Stimulated activated CD4-positive, alpha-beta T cell treated with anti-CD3 and anti-CD28 coated beads, Interleukin-15, amount 100 ng/mL, for 48 hours (primary cell): ENCODE measurements at places on chromosomes 2 and 18.

DNA sequence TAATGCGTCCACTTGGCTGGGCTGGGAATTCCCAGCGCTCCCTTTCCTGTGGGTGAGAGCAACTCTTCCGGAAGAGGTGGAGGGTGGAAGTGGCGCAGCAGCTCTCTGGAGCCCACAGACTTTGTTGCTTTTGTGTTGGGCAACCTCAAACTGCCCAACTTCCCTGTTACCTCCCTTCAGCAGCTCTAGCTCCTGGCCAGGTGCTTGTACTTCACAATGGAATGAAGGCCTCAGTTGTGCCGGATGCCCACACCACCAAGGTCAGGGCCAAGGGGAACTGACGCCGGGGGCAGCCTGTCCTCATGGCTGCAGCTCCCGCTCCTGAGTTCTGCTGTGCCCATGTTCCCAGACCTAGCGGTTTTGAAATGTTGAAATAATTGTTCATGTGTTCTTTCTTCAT is 322.9 kb downstream of the GALR1 start:
- no peak for DNase-seq

GRCh38 chr2:169782513-169782912 is 16.2 kb upstream of the SSB start:
- no peak for DNase-seq

DNA sequence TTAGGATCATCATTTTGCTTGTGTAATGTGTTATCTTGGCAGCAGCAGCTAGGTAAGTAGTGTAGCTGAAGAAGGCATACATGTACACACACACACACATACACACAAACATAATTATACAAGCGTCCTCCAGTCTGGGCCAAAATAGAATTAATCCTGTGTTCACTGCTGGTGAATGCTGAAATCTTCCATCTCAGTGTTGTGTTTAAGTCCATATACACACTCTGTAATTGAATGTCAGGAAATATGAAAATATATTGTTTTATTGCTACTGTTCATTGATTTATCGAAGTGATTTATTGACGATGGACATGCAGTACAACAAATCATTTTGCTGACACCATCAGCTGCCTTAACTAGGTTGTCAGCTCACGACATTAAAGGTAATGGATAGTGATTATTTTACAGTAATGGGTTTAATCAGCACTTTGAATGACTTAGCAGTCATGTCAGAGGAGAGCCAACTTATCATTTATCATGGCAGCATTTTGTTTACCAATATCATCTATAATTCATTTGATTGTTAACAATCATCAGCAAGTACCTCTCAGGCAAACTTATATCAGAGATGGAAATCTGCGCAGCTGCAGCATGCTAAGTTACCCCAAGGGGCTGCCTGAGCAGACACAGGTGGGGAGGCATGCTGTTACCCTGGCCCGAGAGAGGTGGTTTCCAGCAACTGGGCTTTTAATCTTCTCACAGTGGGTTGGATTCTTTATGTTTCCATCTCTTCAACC is 83.7 kb upstream of the FSHR start:
- no peak for DNase-seq

DNA sequence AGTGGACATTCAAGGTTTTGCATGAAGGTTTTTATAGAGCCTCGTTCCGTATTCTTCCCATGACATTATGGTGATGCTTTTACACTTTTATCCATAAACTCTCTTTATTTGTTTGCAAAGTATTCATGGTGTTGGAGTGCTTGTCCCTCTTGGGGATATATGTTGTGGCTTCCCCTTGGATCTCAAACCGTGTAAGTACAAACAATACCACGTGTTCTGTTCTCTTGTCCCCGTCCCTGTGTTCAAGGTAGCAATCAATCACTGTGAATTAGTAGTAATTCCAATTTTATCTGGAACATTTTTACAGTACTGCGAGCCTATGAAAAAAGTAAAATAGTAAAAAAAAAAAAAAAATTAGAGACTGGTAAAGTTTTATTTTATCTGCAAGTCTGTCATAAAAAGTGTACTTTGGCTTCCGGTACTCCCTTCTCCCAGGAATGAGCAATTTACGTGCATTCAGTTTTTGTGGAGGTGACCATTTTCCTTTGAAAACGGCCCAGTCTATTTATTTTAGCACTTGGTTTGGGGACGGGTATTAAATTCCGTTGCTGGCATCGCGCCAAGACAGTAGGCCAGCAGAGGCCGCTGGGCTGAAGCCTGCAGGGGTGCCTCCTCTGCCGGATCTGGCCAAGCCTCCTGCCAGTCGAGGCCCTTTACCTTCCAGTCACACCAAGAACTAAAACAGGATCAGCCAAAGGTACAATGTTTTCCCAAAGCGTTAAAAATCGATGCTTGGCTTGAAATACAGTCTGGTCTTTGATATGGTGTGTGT is 175.7 kb downstream of the SOCS6 start:
- peak; percentile 9 for DNase-seq

DNA sequence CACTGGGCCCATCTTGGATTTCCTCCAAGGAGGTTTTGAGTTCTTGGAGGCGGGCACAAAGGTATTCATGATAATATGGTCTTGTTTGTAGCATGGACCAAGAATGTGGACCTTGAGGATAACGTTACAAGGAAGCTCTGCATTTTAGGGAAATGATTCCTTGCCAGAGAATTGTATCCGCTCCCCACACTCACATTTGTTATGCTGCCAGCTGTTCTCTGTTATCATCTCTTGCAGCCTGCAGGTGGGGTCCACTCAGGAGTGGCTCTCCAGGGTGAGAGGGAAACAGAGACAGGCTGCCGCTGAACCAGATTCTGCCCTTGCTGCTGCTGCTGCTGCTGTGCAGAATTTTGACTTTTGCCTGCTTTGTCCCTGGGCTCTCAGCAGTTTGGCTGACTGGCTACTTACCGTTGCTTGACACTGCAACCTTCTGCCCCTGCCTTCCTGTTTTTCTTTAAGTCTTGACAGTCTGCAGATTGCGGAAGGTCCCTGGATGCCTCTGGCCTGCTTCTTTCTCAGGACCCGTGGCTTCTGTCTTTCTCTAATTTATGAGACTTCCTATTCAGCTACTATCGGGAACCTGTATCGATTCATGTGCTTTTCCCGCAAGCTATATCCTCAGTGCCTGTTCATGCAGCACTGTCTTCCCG is 122.3 kb upstream of the DOCK10 start:
- no peak for DNase-seq

- DNase-seq, result no peak
These were observed 3.9 kb downstream of the HOXD8 start for GRCh38 chr2:176133389-176133788.

DNA sequence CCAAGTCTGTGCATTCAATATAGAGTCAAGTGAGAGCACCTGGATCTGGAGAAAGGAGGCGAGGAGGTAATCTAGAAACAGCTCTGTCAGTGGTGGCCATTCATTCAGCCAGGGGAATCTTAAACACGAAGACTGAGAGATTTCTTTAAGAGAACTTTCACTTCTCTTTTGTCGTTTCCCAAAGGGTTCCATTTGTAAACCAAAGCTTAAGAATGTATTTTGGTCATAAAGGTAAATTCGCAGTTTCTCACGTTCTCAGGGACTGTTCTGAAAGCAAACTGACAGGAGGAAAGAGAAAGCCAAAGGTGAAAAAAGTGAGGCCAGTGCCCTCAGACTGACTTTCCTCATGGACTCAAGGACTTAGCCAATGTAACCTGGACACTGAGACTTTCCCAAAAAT is 513.5 kb downstream of the CMPK2 start:
- no peak for DNase-seq

DNA sequence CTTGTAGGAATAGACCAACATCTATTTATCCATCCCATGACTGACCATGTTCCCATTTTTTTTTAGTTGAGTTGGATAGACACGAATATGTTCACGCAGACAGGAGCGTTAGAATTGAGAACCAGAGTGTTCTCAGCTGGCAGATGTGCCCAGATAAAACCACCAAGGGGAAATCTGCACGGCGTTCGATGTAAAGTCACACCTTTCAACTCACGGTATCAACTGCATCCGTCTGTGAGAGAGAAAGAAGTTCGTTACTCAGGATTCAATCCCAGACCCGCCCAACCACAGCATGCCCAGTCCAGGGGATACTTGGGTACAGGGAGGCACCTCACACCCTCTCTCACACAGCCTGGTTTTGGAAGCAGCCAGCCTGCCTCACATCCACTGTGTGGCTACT is 26.1 kb downstream of the MAL start:
- DNase-seq, result no peak

- no peak for DNase-seq
These were observed 371.3 kb downstream of the RNF144A start for GRCh38 chr2:7288484-7288883.

GRCh38 chr2:122864728-122865127 is 1109.3 kb downstream of the TSN start:
- no peak for DNase-seq

- DNase-seq, result no peak
These were observed at the start of gene GRP for GRCh38 chr18:59219672-59220163. Gene GRP (plus strand): TSS chr18:59220158. CDS start chr18:59220266, 108 bp downstream.

- DNase-seq, result no peak
These were observed 397.2 kb upstream of the SMIM21 start for GRCh38 chr18:75824661-75825060.

DNA sequence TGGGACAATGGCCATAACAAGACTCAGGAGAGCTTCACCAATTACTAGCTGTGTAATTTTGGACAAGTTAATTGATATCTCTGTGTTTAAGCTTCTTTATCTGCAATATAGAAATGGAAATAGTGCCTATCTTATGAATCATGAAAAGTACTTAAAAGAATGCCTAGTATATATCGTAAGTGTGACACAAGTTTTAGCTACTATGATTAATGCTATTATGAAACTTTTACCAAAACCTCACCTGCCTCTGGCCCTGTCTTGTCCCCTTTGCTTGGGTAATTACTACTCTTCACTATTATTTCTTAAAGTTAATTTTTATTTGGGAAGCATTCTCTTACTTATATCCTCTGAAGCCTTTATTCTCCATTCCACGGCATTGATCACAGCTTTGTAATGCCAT is 75.0 kb upstream of the NETO1 start:
- DNase-seq, result no peak

DNA sequence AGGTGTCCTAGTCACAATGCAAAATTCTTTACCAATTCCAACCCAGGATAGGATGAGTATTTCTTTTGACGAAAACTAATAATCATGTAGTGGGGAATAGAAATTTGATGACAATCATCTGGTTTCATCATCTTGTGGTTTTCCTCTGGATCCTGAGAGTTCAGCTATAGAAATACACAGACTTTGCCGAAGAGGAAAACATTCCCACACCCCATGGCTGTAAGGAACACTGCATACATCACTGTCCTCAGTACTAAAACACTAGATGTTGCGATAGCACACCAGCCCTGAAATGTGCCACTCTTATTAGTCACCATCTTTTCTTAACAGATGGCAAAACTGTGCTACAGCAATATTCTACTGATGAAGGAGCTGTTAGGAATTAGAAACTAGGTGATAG is 29.4 kb downstream of the CERKL start:
- no peak for DNase-seq

DNA sequence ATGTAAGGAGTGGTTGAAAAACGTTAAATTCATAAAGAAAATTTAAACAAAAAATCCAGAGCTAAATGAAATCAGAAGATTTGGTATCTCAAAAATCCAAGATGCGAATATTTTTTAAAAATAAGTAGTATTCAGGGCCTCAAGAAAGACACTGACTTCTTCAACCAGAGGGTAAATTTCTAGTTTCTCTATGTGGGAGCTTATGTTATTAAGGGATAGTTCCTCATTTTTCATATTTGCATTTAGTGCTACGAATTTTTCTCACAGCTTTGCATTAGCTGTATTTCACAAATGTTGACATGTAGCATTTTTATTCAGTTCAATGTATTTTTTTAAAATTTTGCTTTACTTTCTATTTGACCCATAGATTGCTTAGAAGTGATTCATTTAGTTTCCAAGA is 454.7 kb downstream of the CBLN2 start:
- DNase-seq, result no peak

GRCh38 chr18:58051765-58052460 is 7.9 kb downstream of the NEDD4L start:
- no peak for DNase-seq

GRCh38 chr18:1026930-1027329 is 122.3 kb downstream of the ADCYAP1 start:
- DNase-seq, result no peak

- DNase-seq, result no peak
These were observed 53.8 kb downstream of the TGOLN2 start for GRCh38 chr2:85273738-85274731.

GRCh38 chr2:165163761-165164160 is 40.1 kb downstream of the SCN3A start:
- no peak for DNase-seq

DNA sequence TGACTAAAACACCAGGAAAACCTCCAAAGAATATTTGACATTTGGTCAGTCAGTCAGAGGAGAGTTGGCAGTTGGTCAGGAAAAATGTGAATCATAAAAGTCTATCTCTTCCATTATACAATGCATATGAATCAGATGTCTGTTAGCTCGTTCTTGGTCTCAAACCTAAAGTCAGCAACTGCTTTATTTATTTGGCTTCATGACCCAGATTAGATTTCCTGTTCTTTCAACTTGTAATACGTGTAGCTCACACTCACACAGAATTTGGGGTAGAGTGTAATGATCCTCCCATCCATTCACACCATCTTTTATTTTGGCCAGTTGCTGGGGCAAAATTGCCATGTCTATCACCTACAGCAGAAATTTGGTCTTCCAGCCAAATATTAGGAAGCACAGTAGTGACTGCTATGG is 81.9 kb upstream of the COL5A2 start:
- no peak for DNase-seq

- DNase-seq, result no peak
These were observed 124.1 kb upstream of the MYT1L start for GRCh38 chr2:2455151-2455550.

DNA sequence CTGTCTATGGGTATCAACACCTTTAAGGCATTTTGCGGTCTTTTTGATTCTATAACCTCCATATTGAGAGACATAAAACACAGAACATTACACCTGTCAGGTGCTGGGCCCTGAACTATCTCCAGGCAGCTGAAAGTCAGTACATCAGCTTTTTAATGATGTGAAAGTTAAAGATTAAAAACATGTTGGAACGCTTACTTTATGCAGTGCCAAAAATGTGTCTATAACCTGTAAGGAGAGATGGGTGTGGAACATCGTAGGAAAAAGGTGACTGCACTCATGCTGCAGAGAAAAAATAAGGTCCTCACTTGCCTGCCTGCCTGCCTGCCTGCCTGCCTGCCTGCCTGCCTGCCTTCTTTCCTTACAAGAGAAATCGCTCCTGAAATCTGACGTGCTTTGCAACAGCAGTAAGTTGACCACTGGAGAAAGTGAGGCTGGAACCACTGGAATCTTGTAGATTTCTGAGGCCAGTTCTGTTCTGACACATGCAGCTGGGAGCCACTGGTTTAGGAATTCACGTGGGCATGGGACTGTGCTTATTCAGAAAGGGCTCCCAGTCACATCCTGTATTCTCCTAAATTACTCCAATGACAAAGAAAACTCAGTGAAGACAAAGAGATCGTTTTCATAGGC is 34.1 kb downstream of the BCL11A start:
- no peak for DNase-seq

GRCh38 chr18:12023375-12023774 is 42.1 kb downstream of the IMPA2 start:
- DNase-seq, result no peak
